ENCODE measurements at places on chromosomes 4 and X.

- no peak for DNase-seq
- no peak overlapping the region for H3K27ac ChIP-seq
- no peaks in the 10 kb centered on the region for H3K27me3 ChIP-seq
- H3K4me1 ChIP-seq: peaks cover 15% of the 10 kb centered on the region
- no peak overlapping the region for H3K4me3 ChIP-seq
- peaks cover 9% of the 10 kb centered on the region for H3K36me3 ChIP-seq
These were observed 550.0 kb upstream of the DIPK2B start for GRCh38 chrX:45750639-45751038.

DNA sequence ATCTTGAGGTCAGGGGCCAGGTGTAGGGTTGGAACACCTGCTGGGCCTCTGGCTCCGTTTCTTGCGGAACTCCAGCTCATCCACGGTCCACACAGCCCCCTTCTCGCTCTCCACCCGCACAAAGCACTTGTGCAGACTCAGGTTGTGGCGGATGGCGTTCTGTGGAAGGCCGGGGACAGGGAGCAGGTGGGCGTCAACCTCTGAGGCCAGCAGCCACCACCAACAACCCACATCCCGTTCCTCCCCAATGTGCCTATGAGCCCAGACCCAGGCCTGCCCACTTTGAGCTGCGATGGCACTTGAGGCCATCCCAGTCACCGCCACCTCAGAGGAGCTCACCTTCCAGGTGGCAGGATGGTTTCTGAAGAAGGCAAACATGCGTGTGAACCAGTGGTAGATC is 13.2 kb downstream of the FOXP3 start:
- H3K36me3 ChIP-seq: peaks cover 39% of the 10 kb centered on the region
- peaks cover 68% of the 10 kb centered on the region for H3K4me1 ChIP-seq
- H3K27me3 ChIP-seq: no peaks in the 10 kb centered on the region
- no peak overlapping the region for H3K4me3 ChIP-seq
- no peak for DNase-seq

- H3K27ac ChIP-seq: no peak overlapping the region
- H3K36me3 ChIP-seq: no peaks in the 10 kb centered on the region
- no peak overlapping the region for H3K4me3 ChIP-seq
- H3K4me1 ChIP-seq: no peaks in the 10 kb centered on the region
- H3K27me3 ChIP-seq: no peaks in the 10 kb centered on the region
These were observed 741.3 kb downstream of the PCDH7 start for GRCh38 chr4:31461421-31461820.

DNA sequence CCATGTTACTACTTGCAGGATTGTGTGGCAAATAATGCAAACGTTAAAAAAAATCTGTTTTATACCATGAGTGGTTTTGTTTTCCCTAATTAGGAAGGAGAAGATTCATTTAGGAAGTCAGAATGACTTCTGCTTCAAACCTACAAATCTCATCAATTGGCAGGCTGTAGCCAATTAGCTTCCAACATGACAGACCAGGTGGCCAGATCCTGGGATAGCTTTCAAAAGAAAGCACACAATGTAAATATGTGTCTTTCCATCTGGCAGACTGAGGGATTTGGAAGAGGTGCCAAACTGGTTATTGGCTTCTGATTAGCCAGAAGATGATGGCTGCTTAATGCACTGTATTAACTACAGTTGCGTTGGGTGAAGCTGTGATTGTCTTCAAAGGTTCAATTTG is 432.8 kb downstream of the ANKRD50 start:
- no peak overlapping the region for H3K4me3 ChIP-seq
- H3K27ac ChIP-seq: no peak overlapping the region
- H3K36me3 ChIP-seq: no peaks in the 10 kb centered on the region
- no peaks in the 10 kb centered on the region for H3K27me3 ChIP-seq
- DNase-seq: no peak

DNA sequence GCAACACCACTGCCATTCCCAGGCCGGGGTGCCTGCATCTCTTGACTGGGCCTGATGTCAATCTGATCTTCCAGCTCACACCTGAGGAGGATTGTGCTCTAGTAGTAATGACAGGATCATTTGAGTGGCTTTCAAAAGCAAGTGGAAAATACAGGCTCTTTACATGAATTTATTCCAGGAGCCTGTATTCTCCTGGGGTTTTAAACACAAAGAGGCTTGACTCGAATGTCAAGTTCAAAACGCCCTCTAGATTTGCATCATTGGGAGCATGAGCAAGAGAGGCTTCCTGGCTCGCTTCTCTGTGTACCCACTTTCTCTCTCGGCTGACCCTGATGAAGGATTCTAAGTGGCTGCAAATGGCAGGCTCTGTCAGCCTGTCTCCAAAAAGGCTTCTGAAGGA is 199.5 kb upstream of the PUDP start:
- H3K27ac ChIP-seq: no peak overlapping the region
- no peaks in the 10 kb centered on the region for H3K36me3 ChIP-seq
- no peak overlapping the region for H3K4me3 ChIP-seq
- DNase-seq: no peak
- no peaks in the 10 kb centered on the region for H3K27me3 ChIP-seq

- H3K27ac ChIP-seq: no peak overlapping the region
- H3K4me1 ChIP-seq: peaks cover 19% of the 10 kb centered on the region
- no peaks in the 10 kb centered on the region for H3K27me3 ChIP-seq
- no peaks in the 10 kb centered on the region for H3K36me3 ChIP-seq
These were observed 3.8 kb downstream of the FGF16 start for GRCh38 chrX:77450996-77451395.

DNA sequence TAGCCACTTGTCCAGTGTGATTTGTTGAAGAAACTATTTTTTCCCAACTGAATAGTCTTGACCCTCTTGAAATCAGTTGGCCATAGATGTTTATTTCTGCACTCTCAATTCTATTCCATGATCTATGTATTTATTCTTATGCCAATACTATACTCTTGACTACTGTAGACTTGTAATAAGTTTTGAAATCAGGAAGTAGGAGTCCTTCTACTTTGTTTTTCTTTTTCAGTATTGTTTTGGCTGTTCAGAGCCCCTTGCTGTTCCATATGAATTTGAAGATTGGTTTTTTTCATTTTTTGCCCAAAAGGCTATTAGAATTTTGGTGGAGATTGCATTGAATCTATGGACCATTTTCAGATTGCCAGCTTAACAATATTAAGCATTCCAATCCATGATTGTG is 10.2 kb downstream of the SAP30 start:
- H3K4me3 ChIP-seq: no peak overlapping the region
- no peak overlapping the region for H3K27ac ChIP-seq
- H3K4me1 ChIP-seq: no peaks in the 10 kb centered on the region

GRCh38 chr4:113675731-113676697 is 85.5 kb downstream of the CAMK2D start:
- H3K27me3 ChIP-seq: no peaks in the 10 kb centered on the region
- H3K4me1 ChIP-seq: peaks cover 19% of the 10 kb centered on the region
- H3K27ac ChIP-seq: peak overlapping the region; percentile 61
- H3K4me3 ChIP-seq: no peak overlapping the region
- H3K36me3 ChIP-seq: no peaks in the 10 kb centered on the region

DNA sequence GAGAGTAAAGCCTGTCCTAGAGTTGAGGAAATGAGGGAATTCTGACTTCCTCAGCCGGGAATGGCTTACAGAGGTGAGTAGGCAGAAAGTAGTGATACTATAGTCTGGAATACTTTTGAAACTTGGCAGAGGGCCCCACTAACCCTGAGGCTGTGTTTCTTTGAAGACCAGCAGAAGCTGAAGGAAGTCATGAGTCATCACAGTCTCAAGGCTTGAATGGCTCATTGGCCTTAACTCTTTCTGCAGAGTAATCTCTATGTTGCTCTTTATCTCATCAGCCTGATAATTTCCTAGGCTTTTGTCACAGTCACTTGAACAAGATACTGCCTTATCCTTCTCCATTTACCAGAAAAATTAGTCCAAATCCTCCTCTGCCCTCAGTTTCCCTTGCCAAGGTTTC is 80.8 kb downstream of the ANKRD50 start:
- no peaks in the 10 kb centered on the region for H3K27me3 ChIP-seq
- no peak for DNase-seq
- H3K4me3 ChIP-seq: no peak overlapping the region
- no peaks in the 10 kb centered on the region for H3K36me3 ChIP-seq
- no peak overlapping the region for H3K27ac ChIP-seq

GRCh38 chr4:187188741-187189140 is 465.1 kb upstream of the FAT1 start:
- H3K36me3 ChIP-seq: no peaks in the 10 kb centered on the region
- H3K27ac ChIP-seq: no peak overlapping the region
- no peaks in the 10 kb centered on the region for H3K27me3 ChIP-seq
- H3K4me3 ChIP-seq: no peak overlapping the region
- H3K4me1 ChIP-seq: no peaks in the 10 kb centered on the region

GRCh38 chrX:49860867-49861535 is 18.3 kb upstream of the USP27X start:
- no peaks in the 10 kb centered on the region for H3K36me3 ChIP-seq
- no peak overlapping the region for H3K27ac ChIP-seq
- no peaks in the 10 kb centered on the region for H3K4me1 ChIP-seq

DNA sequence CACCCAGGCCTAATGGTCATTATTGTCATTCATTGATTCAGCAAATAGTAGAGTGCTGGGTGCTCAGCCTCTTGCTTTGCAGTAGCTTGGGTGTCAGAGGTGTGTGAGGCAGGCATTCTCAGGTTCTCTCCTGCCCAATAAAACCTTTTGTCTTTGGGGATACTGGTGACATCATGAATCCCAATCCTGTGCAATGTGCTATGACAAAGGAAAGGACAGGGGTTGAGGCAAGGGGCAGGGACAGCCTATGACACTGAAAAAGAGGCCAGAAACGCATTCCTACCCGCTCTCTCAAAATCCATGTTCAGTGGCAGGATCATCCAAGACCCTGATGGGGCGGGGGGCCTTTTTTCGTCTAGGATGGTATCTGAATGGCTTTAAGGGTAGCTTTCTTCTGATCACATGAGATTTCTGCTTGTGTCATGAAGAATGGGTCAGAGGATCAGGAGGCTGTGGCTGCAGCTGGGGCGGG is 1.5 kb upstream of the FAM193A start:
- no peaks in the 10 kb centered on the region for H3K27me3 ChIP-seq
- peaks cover 23% of the 10 kb centered on the region for H3K4me1 ChIP-seq
- H3K36me3 ChIP-seq: no peaks in the 10 kb centered on the region
- no peak overlapping the region for H3K27ac ChIP-seq
- DNase-seq: no peak
- H3K4me3 ChIP-seq: no peak overlapping the region

DNA sequence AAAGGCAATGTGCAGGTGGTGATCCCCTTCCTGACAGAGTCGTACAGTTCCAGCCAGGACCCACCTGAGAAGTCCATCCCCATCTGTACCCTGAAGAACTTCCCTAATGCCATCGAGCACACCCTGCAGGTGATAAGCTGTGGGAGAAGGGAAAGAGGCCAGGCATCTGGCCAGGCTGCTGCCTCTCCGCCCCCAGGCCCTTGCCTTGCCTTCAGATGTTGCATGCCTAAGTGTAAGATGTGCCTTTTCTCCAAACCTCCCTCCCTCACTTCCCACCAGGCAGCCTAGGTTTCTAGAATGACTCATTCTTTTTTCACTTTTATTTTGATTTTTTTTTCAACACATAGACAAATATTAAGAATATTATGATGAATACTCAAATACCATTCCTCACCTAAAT is 12.2 kb upstream of the CDK16 start:
- no peak overlapping the region for H3K27ac ChIP-seq
- DNase-seq: no peak
- H3K27me3 ChIP-seq: no peaks in the 10 kb centered on the region
- no peaks in the 10 kb centered on the region for H3K4me1 ChIP-seq
- no peak overlapping the region for H3K4me3 ChIP-seq

DNA sequence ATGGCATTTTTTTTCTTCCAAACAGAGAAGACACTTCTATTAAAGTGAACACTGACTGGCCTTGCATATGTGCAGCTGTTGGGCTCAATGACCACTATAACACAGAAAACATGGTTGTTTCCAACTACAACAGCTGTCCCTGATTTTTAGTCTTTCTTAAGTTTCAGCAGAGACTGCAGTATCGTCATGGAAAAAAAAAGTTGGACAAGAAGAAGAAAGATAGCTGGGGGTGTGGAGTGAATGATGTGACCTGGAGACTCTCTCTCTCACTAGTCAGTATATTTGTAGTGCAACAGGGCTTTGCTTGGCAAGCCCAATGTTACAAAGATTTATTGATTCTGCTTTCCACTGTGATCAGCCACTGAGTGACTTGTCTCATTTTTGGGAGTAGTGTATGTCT is 29.5 kb upstream of the C4orf54 start:
- no peak overlapping the region for H3K4me3 ChIP-seq
- no peaks in the 10 kb centered on the region for H3K36me3 ChIP-seq
- H3K27ac ChIP-seq: no peak overlapping the region
- peaks cover 3% of the 10 kb centered on the region for H3K27me3 ChIP-seq
- DNase-seq: no peak

DNA sequence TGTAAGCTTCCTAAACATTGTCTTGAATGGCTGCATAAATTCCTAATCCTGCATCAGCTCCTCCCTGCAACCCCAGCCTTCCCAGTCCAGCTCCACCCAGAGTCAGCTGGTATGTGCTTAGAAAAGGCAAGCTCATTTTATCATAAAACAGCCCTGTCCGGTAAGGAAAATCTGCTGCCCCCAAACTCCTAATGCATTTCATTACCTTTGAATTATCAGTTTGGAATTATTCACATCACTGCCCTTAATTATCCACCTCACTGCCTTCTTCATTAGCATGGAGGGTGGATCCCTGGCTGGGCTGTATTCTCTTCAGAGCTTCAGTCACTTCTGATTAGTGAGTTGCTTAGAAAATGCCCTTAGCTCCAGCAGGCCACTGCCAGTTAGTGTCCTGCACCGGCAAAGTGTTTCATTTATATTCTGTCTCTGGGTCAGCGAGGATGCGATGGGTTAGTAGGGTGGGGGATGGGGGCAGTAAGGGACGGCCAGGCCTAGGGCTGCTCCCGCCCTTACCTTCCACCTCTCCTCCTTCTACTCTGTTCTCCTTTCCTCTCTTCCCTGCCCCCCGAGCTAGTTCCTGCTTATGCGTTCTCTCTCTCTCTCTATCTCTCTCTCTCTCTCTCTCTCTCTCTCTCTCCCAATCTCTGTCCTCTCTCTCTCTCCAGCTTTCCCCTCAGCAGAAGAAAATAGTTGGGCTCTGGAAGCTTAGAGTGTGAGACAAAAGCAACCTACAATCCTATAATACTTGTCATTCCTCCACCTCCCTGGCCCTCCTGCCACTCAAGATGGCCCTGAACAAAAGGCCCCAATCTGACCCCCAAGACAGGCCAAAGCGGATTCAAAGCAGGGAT is 174.8 kb upstream of the KLF3 start:
- peaks cover 24% of the 10 kb centered on the region for H3K4me1 ChIP-seq
- peak overlapping the region; percentile 52 for H3K4me3 ChIP-seq
- no peak for DNase-seq
- H3K27ac ChIP-seq: no peak overlapping the region
- H3K36me3 ChIP-seq: no peaks in the 10 kb centered on the region

- no peak overlapping the region for H3K4me3 ChIP-seq
- no peaks in the 10 kb centered on the region for H3K27me3 ChIP-seq
- no peaks in the 10 kb centered on the region for H3K36me3 ChIP-seq
- H3K4me1 ChIP-seq: no peaks in the 10 kb centered on the region
- DNase-seq: no peak
- H3K27ac ChIP-seq: no peak overlapping the region
These were observed 303.7 kb upstream of the IRS4 start for GRCh38 chrX:109040057-109040456.

GRCh38 chrX:69808375-69808774 is 192.5 kb downstream of the EDA start:
- no peak overlapping the region for H3K4me3 ChIP-seq
- no peak for DNase-seq
- no peak overlapping the region for H3K27ac ChIP-seq
- H3K27me3 ChIP-seq: no peaks in the 10 kb centered on the region
- no peaks in the 10 kb centered on the region for H3K36me3 ChIP-seq

GRCh38 chr4:7968262-7968896 is 28.7 kb upstream of the AFAP1 start:
- peaks cover 39% of the 10 kb centered on the region for H3K4me1 ChIP-seq
- H3K36me3 ChIP-seq: no peaks in the 10 kb centered on the region
- DNase-seq: no peak
- no peaks in the 10 kb centered on the region for H3K27me3 ChIP-seq
- H3K4me3 ChIP-seq: no peak overlapping the region
- no peak overlapping the region for H3K27ac ChIP-seq
